CD4-positive, alpha-beta T cell treated with Interleukin-4 for 1 hour (primary cell): ENCODE measurements at places on chromosomes 2 and 18.

- DNase-seq = no peak
These were observed 212.9 kb upstream of the APCDD1 start for GRCh38 chr18:10241579-10241978.

DNA sequence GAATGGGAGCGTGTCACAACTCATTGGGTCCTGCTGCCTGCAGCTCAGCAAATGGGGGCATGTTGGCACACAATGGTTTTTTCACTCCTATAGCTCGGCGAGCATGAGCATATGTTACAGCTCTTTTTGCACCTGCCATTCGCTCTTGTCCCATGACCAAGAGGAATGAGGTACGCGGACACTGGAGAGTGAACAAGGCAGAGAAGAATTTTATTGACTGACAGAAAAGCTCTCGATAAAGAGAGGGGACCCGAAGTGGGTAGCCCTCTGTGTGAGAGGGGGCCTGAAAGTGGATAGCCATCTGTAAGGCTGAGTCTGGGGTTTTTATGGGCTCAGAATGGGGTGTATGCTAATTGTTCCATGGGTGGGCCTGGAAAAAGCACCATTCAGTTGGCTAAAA is 5.5 kb downstream of the ACYP2 start:
- DNase-seq = no peak

DNA sequence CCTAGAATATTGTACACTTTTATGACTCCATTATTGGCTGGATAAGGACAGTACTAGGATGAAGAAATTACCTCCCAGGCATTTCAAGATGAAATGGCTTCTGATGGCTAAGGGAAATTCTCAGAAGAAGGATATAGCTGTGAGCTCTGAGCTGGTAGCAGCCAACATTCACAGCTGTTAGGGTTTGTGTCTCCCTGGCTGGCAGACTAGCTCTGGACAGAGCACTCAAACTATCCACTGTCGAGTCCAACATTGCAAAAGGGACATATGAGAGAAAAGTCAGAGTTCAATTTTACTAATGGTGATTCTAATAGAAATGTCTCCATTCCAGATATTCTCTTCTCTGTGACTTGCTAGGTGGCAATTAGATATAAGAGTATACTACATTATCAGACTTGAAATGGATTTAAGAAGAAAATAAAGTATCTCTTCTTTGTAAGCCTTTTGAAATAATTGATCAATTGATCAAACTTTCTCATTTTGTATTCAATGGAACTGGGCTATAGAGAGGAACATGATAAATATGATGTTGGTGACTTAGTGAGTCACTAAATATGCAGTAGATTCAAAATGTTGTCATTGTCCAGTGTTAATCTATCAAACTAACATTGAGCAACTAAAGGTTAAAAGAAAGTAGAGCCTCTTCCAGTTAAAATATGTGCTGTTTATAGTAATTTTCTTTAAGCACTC is 1920.3 kb downstream of the SUCLG1 start:
- no peak for DNase-seq

DNA sequence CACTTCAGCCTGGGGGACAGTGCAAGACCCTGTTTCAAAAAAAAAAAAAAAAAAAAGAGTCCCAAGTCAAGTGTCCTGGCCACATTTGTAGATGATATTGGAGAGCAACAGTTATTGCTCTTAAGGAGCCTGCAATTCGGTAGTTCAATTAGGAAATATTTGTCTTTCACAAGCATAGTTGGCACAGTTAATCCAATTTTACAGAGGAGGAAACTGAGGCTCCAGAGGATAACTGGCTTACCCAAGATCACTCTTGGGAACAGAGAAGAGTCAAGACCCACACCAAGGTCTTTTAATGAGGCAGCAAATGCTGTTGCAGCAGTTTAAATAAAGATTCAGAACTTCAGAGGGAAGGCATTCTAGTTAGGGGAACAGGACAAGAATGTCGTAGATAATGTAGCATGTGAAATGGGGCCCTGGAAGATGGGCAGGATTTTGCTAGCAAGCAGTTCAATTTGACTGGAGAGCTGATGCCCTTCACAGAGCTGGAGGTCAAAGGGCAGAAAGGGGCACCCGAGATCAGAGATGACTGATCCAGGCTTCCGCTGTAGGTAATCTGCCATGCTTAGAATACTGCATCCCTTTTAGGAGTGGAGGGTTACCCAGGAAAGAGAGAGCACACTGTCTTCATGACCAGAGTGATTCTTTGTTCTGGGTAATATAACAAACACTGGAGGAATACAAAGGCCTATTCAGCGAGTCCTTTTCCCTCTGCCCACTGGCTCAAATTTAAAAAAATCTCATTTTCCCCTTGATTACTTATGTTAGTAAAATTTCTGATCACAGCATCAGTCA is 3.0 kb downstream of the NPC1 start:
- no peak for DNase-seq

- no peak for DNase-seq
These were observed 18.2 kb upstream of the CRIM1 start for GRCh38 chr2:36337354-36337753.

- no peak for DNase-seq
These were observed at the start of gene MYCN for GRCh38 chr2:15939854-15940660. MYCN (plus strand) TSS chr2:15940550; CDS start chr2:15942065, 1,515 bp downstream.

- no peak for DNase-seq
These were observed 48.0 kb upstream of the CTLA4 start for GRCh38 chr2:203819434-203820133.

DNA sequence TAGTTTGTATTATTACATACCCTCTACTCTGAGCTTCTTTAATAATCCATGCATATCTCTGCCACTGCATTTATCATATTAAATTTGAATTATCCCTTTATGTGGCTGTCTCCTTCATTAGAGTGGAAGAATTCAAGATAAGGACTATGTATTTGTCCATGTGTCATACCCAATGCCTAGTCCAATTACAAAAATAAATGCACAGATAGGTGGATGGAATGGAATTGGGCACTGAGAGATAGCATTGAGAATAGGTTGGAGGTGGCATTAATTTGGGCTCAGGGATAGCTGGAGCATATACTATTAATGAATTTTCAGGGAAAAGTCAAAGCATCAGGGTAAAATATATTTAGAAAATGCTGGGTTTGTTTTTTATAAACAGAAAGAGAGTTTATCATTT is 893.2 kb downstream of the EPHA4 start:
- DNase-seq = no peak

GRCh38 chr2:29923110-29923721 is 1.8 kb upstream of the ALK start:
- peak; percentile 24 for DNase-seq

- DNase-seq = no peak
These were observed 160.8 kb upstream of the HAAO start for GRCh38 chr2:42953216-42953615.

DNA sequence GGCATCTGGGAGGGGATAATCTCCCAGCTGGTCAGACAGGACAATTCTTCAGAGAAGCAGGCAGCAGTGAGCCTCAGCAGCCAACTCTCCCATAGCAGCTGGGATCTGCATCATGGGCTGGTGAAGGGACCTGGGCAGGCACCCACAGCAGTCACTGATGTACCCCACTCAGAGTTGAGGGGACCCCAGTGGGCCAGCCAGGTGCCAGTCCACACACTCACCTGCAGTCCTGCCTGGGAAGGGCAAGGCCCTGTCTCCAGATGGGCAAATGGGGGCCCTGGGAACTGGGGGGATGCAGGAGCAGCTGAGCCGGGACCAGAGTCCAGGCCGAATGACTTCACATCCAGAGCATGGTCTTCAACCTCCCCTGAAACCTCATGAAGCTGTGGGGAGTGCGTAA is 170.4 kb downstream of the ZFP36L2 start:
- DNase-seq = no peak

GRCh38 chr18:73043211-73043610 is 175.4 kb upstream of the NETO1 start:
- no peak for DNase-seq

DNA sequence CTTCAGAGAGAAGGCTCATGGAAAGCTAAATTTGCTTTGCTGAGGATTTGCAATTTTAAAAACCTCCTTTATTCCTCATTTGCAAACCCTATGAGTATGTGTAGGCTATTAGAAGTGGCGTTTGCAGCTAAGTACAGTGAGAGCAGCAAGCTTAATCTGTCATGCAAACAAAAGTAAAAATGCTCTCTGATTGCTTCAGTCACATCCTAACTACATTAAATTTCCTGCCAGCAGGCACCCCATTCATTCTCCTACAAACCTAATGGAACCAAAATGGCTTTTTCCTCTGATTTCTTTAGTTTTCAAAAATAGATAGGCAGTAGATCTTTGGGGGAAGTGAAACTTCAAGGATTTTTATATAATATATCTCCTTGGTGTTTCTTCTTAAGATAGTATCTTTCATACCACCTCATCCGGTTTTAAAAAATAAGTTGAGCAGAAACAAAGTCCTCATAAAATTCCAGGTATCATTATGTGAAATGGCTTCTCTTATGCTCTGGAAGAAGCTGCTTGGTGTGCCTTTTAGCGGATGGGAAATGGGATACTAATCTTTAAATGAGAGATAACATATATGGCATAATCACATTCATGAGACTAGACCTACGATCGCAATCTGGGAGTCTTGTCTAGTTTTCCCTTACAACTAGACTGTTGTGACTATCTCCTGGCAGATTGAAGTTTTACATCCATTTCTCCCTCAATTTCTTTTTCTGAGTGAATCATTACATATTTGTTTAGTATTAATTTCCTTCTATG is 49.1 kb downstream of the CLIP4 start:
- DNase-seq = no peak

- DNase-seq = no peak
These were observed 273.4 kb upstream of the SIX2 start for GRCh38 chr2:45282646-45283045.

DNA sequence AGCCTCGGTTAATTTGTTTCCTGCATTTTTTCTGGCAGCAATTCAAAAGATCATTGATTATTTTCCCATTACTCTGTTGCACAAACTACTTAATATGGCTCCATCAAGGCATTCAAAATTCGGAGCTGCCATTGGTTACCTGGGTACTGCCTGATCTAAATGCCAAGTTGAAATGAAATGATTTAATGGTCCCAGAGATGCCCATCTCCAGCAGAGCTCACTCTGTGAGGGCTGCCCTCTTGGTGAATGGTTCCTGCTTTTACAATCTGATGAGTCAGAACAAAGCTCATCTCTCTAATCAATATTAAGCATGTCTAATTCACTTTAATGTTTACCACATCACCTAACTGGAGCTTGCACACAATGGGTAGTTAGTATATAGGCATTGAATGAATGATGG is 126.1 kb downstream of the CTNNA2 start:
- no peak for DNase-seq

DNA sequence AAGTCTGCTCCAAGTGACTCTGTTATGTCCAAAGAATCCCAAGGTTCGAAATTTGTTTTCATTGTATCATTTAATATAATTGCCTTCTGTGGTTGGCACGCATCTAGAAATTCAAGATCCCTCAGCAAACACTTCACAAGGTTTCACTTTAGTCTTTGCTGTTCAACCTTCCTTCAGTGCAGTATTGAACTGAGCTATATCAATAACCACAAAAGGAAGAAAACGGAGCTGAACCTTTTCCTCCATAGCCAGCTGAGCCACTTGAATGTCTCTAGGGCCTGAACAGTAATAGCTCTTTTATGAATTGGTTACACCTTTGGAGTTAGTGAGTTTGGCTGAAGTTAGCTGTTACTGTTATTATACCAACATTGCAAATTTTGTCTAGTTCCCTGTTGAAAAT is 357.7 kb upstream of the HNRNPA3 start:
- no peak for DNase-seq

DNA sequence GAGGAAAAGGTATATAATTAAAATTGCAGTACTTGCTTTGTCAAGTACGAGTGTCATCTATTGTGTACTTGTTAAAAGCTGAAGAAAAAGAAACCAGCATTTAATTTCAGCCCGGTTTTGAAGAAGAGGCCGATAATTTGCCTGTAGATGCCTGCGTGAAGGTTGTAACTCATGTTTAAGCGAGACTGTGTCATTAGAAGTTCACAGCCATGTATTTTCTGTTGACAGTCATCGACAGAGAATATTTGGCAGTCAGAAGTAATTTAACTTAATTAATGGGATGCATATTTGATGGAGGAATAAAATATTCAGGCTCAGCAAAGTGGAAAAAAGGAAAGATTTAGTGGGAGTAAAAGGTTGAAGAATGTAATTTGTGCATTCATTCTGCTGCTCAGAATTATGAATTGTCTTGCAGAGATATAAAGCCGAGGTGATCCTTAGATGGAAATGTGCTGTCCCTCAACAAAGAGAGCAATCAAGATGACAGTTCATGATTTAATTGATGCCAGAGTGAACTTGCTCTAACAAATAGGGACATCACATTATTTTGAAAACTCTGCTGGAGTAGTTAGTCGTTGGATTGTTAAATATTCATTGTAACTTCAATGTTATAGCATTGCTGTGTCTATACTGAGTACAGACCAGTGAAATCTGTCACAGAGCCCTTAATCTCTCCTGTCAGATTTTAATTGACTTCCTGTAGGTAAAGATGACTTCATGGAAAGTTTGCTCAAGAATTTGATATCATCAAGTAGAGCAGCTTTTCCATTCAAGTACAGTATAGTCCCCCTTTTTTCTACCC is 53.9 kb downstream of the ZNF407 start:
- DNase-seq = no peak

DNA sequence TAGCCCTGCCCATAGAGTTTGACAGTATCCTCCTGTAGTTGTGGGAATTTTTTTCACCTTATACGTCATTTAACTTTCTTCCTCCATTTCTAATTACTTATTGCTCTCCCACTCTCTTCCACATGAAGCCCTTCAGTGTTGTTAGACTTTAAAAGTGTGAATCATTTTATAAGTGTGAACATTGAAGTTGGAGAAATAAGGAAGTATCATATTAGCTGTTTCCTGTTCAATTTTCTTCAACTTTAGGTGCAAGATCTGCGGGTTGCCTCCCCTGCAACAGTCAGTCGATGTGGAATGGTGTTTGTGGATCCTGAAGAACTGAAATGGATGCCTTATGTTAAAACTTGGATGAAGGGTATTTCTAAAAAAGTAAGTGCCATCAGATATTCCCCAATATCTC is 138.1 kb downstream of the DNAH6 start:
- no peak for DNase-seq

GRCh38 chr2:59004621-59005020 is 763.5 kb upstream of the FANCL start:
- DNase-seq = no peak

DNA sequence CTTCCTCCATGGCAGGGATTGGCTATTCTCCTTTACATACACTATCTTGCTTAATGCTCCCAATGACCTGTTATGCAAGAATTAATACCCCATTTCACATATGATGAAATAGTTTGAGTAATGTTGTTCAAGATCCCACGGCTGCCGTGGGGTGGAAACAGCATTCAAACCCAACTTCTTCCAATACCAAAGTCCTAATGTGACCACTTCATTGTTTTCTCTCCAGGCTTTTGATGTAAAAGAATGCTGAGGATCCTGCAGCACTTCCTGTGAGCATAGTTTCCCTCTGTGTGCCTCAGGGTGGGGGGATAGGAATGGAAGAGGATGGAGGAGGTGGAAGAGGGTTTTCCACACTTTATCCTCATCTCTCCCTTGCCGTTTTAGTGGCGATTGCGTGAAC is 199.4 kb downstream of the IRS1 start:
- DNase-seq = no peak

- DNase-seq = peak; percentile 72
These were observed 6.2 kb upstream of the TMEM87B start for GRCh38 chr2:112048887-112049286.
